ENCODE measurements at places on chromosomes 1 and 21.

DNA sequence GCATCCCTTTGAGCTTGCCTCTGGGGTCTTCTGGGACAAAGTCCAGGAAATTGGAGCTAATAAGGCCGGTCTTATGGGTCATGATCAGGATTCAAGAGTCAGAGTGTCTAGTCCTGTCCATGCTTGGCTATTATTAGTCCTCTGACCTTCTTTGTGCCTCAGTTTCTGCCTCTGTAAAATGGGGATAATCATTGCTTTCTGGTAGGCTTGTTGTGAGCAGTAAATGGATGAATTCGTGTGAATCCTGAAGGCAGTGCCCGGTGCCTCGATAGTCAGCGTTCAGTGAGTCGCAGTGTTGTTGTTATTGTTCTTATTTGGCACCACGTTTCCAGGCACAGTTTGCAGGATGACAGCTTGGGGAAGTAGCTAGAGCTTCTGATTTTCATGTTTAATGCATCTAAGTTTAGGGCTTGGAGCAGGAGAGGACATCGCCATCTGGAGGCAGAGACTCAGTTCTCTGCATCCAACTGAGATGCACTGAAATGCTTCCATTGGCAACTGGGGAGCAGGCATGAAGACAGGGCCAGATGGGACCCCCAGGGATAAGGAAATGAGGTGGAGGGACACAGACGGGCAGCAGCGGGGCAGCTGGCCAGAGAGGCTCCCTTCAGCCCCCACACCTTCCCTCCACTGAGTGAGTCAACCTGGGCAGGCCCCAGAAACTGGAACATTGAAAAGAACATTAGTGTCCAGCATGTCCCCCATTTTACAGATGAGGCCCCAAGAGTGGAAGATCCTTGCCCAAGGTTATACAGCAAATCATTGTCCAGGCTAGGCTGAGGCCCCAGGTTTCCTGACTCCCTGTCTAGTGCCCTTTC lies 160.3 kb downstream of the PTPRU start:
- DNase-seq: peak; percentile 18

DNA sequence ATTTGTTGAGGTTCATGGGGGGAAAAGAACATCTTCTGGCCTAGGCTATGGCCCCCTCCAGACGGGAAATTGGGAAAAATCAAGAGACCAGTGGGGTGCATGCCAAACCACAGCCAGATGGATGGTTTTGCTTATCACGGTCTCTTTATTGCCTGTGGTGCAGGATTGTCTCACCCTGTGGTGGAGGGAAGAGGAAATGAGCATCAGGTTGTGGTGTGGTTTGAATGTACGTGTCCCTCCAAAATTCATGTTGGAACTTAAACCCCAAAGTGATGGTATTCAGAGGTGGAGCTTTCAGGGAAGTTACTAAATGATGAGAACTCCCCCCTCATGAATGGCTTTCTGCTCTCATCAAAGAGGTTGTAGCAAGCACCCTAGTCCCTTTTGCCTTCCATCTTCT lies 525.7 kb downstream of the NPHP4 start:
- no peak for DNase-seq

GRCh38 chr1:204410688-204411450 lies 748 bp downstream of the PPP1R15B start:
- peak; percentile 62 for DNase-seq

GRCh38 chr1:228362884-228363450 lies 43.7 kb downstream of the TRIM11 start:
- no peak for DNase-seq

- DNase-seq: no peak
Observed at GRCh38 chr1:206717674-206717989, 32.9 kb downstream of the MAPKAPK2 start.

DNA sequence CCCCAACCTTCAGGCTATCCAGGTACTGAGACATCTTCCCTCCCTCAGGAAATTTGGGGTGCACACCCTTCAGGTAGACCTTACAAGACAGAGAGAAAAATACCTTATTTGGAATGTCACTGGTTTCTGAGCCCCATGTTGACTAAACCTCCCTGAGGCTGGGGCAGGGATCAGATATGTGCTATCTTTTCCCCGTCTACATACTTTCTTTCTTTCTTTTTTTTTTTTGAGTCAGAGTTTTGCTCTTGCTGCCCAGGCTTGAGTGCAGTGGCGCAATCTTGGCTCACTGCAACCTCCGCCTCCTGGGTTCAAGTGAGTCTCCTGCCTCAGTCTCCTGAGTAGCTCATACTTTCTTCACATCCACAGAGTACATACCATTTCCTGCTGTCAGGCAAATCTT lies 1.6 kb downstream of the CYB5R1 start:
- DNase-seq: no peak
